ENCODE measurements at places on chromosomes 7 and 10.

GRCh38 chr10:79182781-79183467, 114.2 kb downstream of the ZMIZ1 start:
- DNase-seq, result no peak

DNA sequence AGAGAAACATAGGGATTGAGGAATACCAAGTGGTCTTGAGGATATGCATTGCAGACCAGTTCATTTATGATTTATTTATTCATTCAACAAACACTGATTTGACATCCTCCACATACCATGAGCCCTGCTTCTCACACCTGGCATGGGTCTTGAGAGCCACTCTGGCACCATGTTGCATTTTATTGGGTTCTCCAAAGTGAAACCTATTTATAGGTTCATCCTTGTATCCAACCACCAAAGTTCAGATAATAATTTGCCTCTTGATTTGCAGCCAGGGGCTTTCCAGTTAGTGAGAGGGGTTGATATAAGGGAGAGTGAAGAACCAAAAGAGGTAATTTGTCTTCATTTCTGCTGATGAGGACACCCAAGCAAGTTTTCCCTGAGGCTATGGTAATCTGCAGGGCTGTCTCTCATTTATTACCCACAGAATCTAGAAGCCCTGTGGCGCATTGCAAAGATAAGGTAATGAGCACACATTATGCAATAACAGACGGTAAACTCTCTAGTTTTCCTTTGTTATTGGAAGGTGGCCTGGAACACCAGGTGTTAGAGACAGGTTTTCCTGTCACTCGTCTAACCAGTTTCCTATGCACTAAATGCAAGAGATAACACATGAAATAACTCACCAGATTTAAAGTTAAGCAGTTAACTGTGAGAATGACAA, 28.8 kb upstream of the ICA1 start:
- no peak for DNase-seq

DNA sequence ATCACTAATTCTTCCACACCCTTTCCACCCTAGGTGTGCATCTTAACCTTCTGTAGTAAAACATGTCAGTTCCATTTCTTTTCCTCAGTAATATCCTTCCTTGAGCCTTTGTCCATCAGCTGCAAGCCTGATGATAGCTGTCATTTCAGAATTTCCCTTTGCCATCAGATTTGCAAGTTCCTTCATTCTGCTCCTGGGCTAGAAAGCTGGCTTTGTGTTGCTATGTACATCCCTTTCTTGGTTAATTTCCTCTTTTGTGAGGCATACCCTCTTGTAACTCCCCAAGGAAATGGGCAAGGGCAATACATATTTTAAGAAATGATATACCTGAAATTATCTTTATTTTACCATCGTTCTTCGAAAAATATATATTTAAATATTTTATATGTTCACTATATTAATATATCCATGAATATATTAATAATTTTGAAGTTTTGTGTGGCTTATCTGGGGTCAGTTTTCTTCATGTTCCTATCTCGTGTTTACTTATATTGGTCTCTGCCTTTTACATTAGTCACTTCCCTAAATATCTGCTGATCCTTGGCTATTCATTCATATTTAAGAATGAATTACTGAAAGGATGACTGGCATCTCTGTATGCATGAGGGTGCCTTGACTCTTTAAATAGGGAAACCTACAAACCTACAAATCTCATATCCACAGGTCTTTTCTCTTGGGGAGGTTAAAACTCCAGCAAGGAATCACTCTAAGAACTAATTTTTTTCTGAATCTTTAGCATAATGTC, 143.8 kb downstream of the ZNF22 start:
- no peak for DNase-seq

DNA sequence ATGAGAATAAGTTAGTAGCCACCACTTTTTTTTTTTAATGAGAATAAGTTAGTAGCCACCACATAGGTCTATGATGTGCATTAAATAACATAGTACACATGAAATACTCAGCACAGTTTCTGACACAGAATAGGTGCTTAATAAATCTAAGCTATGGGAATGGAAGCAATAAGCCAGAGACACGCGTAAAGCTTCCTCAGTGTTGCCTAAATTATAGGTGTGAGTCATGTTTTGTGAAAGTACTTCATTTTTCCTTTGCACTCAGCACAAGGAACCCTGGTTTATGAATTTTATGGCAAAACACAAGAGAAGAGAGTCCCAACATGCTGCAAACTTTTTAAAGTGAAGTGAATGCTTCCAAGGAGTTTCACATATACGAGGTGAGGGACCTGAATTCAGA, 267.4 kb downstream of the RNLS start:
- no peak for DNase-seq

GRCh38 chr7:158633055-158633956, 45.7 kb upstream of the PTPRN2 start:
- no peak for DNase-seq

DNA sequence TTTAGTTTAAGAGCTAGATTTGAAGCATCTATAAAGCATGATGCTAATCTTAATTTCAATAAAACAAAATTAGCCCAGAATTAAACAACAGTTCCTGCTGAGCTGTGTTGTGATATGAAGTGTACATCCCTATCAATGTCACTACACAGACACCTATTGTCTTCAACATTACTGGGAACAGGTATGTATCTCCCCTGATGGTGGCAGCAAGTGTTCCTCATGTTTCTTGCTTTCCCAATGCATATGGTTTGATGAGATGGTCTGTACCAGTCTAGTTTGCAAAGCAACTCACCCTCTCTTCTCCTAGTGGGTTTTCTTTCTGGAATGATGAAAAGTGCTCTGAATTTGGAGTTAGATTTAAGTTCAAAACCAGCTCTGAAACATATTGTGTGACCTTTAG, 38.1 kb downstream of the TSPAN12 start:
- DNase-seq, result no peak
